ENCODE measurements at places on chromosomes 2 and 18.
A peak's percentile ranks its signal among the peaks of the same experiment; 100 is the strongest.

- no peak for DNase-seq
Observed at GRCh38 chr2:62141142-62141740, 54.7 kb upstream of the B3GNT2 start.

GRCh38 chr2:174180726-174181236 is 67.6 kb downstream of the OLA1 start:
- no peak for DNase-seq

DNA sequence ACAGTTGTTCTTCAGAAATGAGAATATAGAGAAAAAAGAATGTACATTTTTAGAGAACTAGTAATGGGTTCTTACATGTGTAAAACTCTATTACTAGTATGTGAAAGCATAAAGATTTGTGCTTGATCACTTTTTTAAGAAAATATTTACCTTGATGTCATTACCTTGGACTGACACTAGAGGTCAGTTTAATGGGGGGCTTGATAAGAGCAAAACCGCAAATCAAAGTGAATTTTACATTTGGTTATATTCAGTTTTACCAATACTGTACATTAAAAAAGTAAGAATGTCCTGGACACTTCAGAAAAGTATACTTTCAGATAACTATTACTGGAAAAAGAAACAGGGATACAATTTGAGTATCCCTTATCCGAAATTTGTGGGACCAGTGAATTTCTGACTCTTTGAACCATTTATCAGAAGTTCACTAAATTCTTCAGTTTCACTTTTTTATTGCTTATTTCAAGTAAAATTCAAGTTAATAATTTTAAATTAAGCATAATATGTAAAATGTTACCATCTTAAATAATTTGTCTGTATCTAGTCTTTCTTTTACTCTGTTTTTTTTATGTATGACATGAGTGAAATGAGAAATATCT is 1149.5 kb downstream of the DSC3 start:
- peak; percentile 25 for DNase-seq

DNA sequence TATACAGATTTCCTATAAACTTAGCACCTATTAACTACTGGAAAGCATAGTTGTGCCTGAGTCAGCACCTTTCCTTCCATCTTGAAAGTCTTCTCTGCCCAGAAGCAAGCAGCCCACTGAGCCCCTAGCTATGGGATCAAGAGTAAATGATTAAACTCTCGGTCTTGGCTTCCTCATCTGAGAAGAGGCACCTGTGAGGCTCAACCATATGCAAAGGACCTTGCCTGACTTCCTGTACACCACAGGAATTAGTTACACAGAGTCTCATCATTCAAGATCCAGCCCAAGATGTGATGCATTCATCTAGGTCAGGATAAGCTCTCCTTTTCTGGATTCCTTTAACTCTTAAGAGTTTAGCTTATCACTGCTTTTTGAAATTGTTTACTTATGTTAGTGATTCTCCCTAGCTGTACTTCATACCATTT is 96.0 kb downstream of the CDH2 start:
- no peak for DNase-seq

DNA sequence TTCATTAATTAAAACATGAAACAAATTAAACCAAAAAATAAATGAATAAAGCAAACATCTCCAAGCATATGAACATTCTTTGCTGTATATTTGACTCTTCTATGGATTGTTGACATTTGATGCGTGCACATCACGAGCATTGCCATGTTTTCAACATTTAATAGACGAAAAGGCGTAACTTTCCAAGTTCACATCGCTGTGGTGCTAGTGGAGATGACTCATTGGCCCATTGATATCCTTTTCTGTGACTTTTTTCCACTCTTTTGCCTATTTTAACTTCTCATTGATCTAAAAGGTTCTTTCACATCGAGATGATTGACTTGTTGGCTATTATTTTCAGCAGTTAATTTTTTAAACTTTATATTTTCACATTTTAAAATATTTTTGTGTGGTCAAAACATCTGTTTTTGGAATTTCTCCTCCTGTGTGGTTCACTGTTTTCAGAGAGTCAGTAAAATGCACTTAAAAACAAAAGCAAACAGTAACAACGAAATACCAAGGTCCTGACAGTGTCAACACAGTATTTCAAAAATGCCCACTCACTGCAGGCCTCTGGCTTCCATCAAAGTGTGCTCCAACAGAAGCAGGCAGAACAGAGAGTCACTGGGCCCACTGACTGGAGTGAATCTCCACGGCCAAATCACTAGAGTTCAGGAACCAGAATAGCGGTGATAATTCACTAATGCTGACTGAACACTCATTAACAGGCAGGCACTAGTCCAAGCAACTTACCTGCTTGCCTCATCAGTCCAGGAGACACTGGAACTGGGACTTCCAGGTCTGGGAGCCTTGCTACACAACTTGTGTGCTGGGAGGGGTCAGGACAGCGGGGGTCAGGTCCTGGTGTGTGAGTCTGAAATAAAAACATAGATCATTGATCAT is 372.2 kb upstream of the SMIM21 start:
- peak; percentile 28 for DNase-seq

DNA sequence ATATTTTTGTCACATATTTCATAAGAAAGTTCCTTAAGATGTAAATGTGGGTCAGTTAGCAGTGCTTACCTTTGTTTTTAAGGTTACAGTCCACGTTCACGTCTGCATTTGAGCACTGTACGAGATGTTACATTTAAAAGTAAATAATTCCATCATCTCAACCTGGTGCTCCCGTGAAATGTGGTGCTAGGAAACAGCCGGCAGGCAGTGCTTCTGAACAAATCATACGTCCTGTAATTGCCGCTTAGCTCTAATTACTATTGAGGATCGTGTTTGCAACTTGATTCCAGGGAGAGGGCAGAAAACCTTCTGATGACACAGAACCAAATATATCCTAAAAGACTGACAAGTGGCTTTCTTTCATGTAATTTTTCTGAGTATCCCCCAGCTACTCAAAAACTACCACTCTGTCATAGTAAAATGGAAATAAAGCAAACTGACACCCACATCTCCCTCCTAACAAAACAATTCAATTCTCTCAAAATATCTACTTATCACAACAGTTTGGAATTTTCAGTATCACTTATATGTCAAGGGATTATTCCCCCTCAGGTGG is 297.8 kb upstream of the SESTD1 start:
- DNase-seq, result no peak

GRCh38 chr2:85601771-85602475 is 575 bp downstream of the TMEM150A start:
- peak; percentile 41 for DNase-seq

DNA sequence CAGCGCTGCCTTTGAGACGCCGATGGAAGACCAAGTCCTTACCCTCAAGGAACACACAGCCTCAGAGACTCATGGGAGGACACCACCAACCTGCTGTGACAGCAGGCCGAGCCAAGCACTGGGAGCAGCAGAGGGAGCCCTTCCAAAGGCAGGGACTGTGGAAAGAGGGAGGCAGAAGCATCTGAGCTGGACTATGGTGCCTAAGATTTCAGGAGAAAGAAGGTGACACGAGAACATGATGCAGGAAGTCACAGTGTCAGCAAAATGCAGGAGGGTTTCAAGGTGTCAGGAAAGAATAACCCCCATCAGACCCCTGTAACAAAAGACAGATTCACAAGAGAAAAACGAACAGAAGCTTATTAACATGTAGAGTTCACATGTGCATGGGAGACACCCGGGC is 24.2 kb upstream of the COX7A2L start:
- no peak for DNase-seq

DNA sequence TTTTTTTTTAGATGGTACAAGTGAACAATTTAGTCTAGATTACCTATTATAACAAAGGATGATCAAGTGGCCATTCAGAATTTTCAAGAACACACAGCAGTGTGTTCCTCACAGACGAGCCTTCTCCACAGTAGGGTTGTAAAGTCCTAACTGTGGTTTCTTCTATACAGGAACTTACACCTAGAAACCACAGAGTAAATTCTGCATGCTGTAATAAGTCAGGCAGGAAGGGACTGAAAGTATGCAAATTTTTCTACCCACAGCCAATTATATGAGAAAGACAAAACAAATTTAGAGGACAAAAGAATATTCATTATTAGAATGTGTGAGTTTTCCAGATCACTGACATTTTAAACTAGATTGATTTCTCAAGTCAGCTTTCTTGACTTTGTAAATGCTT is 99.5 kb downstream of the RBMS1 start:
- no peak for DNase-seq

All from LHCN-M2 (cell line).